ENCODE measurements at places on chromosomes 7 and 10.

DNA sequence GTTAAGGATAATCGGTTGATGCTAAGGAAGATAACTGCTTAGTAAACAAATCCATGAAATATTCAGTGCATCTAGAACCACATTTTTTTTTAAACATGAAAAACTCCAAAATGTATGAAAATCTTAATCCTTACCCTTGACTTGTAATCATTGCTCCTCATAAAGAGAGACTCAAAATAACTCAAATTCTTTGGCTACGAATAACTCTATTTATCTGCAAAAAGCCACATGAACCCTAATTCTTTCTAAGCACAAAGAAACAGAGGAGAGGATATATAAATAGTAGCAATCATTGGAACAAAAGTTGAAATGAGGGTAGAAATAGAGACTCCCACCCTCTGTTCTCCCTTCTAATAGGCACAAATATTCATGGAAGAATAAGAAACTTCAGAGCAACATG lies 40.2 kb downstream of the ANK3 start:
- DNase-seq = no peak

DNA sequence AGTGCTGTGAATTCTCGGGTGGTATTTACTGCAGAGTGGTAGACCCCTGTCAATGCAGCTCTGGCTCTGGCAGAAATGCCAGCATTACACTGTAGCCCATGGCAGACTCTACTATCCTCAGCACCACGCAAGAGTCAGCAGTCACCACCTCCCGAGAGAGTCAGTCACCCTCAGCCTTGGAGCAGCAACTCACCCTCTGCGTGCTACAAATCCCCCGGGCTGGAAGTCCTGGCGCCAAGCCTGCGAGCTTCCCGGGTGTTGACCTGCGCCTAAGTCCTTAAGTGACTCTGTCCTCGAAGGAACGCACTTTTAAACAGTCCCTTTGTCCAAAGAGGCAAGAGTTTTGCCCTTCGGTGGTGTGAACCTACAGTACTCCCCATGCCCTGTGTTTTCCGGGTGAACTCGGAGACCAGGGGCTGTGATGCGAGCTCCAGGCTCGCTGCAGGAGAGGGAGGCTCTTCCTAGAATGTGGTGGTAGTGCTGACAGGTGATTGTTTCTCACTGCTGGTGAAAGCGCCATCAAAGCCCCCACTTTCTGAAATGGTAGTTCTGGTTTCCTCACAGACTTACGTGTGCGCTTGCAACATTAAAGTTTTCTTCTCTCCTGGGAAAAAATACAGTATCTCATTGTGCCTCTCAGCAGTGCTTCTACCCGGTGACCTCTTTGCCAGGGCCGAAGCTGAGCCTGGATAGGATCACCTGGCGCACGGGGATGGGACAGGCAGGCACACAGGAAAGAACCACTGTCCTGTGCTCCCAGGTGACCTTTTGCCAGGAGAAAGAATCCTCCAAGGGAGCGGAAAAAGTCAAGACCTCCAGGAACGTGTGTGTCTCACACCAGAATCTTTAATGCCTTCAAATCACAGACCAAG lies 33.1 kb upstream of the MBL2 start:
- no peak for DNase-seq

- DNase-seq = peak; percentile 21
Observed at GRCh38 chr7:130831817-130832481, 97.9 kb upstream of the KLF14 start.

DNA sequence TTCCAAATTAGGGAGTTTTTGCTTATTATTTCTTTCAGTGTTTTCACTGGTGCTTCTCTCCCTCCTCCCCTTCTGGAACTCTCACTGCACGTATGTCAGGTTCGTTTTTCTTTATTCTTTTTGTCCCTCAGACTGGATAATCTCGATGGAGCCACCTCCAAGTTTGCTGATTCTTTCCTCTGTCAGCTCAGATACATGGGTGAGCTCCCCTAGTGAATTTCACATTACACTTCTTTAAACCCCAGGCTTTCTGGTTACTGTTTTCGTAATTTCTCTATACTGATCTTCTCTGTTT lies 20.8 kb upstream of the NCAPG2 start:
- no peak for DNase-seq

- DNase-seq = no peak
Observed at GRCh38 chr7:74514131-74514591, 60.5 kb downstream of the GTF2IRD1 start.

GRCh38 chr7:134134004-134134403 lies 6.9 kb downstream of the LRGUK start:
- DNase-seq = no peak

DNA sequence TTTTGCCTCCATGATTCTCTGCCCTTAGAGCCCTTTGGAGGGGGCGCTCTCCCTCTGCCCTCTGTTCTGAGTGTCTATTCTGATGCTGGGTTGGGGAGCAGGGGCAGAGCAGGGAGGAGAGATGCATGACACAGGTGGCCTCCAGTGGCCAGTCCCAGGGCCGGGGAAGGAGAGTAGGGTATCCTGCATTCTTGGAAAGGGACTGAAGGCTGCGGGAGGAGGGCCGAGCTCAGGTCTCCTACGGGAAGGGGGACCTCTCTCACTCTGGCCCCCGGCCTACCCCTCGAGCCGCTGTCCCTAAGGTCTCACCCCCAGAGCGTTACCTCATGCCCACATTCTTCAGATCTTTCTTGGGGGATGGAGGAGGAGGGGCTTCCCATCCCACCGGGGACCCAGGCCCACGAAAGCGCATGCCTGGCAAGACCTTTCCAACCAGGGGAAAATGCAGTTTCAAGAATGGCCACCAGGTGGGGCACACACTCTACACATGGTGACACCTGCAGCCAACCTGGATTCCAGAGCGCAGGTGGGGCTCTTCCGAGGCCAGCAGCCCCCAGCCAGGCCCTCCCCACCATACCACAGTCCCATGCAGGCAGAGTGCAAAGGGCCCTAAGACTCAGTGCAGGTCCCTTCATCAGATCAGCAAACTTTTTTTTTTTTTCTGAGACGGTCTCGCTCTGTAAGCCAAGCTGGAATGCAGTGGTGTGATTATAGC lies 86.4 kb downstream of the MYL10 start:
- peak; percentile 68 for DNase-seq

- DNase-seq = no peak
Observed at GRCh38 chr7:4681218-4681851, 760 bp upstream of the FOXK1 start.

- DNase-seq = no peak
Observed at GRCh38 chr7:131538813-131539179, 17.6 kb downstream of the PODXL start.

DNA sequence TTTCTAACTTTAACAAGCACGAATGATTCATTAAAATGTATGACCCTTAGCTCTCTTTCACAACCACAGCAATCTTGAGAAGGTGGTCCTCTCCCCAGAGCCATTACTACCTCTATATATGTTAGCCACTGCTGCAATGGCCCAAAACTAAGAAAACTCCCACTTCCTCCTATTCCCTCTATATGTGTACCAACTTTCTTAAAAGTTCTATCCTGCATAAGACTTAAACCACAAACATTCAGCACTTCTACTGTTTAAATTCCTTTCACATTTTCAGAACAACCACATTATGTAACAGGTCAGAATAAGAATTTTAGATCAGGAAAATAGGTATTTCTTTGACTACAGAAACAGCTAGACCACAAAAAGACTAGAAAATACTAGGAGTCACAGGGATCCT lies 36.2 kb downstream of the WASL start:
- DNase-seq = no peak

DNA sequence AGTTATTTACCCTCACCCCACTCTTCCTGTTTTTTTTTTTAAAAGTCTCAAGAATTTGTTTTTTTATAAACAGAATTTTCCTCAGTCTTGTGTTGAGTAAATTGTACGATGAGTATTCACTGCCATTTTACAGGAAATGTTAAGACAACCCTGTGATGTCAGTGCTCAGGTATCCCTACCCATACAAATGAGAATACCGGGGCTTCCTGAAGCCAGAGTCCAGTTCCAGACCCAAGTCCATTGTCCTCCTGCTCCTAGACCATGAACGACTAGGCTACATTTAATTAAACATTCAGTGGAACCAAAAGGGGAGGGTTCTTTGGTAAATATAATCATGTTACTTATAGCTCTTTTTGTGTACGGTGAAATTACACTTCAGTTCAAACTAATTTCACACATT lies 79.2 kb downstream of the GNAI1 start:
- no peak for DNase-seq

DNA sequence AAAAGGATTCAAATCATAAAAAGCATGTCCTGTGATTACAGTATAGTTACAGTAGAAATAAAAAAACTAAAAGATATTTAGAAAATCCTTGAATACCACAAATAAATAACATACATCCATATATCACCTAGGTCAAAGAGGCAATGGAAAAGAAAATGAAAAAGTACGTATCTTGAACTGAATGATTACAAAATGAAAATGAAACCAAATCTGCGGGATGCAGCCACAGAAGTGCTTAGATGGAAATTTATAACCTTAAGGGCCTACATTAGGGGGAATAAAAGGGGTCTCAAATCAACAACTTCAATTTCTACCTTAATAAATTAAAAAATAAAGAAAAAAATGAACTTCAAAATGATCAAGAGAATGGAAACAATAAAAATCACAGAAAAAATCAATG lies 879.0 kb upstream of the CELF2 start:
- peak; percentile 11 for DNase-seq

Data from CD4-positive, alpha-beta T cell treated with Interleukin-4 for 4 hours (primary cell).